ENCODE measurements at places on chromosomes 5 and 9. TPM values are rescaled to one million over a fixed set of nuclear protein-coding genes. Genes with fewer than 3 reads are reported as not detected.

The NRG2 gene
- total RNA-seq: 0.14 TPM

The AGXT2 gene
- not detected for total RNA-seq

DNA sequence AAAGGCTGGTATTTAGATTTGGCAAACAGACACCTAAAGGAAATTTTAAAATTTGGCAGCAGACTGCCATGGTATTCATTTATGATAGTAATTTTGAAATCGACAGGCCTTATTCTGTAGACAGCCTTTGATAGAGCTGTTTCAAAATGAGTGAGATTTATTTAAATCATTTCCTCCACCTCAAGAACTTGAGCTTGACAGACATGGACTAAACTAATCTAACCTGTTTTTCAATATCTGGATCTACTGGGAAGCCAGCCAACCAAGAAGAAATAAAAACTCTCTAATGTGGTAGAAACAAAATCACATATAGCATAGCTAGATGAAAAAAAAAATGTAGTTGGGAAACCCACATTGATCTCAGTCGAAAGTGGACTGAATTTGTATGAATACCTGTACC, 56.9 kb upstream of the RASA1 start:
- DNase-seq: no peak

The CCDC69 gene
- total RNA-seq: 27.5 TPM

- no peak for DNase-seq
Measured at GRCh38 chr5:87535706-87536105, 123.0 kb upstream of the CCNH start.

The TMEM141 gene
- total RNA-seq: 49.3 TPM

GRCh38 chr5:167696558-167697314, 594.7 kb upstream of the WWC1 start:
- DNase-seq: no peak

GRCh38 chr5:135112008-135112725, 78.1 kb upstream of the PITX1 start:
- no peak for DNase-seq

The C5orf22 gene
- total RNA-seq: 28.8 TPM

DNA sequence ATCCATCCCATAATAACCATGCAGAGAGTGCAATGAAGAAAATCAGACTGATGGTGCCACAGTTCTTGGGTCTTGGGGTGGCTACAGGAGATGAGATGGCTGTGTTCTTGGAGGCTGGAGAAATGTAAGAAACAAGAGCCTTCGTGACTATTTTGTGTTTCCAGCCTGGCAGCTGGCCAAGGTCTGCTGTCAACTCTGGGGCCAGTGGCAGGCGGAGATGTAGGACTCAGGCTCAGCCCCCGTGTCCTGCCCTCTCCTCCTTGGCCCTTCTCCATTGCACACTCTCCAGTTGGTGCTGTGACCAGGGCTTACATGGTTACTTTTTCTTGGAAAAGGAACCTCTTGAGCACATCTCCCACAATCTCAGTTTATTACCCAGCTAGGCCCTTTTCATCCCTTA, 235.4 kb downstream of the DMRT2 start:
- no peak for DNase-seq

Data from activated naive CD8-positive, alpha-beta T cell treated with anti-CD3 and anti-CD28 coated beads for 36 hours (primary cell).